ENCODE measurements at places on chromosomes 13 and 19. TPM values are rescaled to one million over a fixed set of nuclear protein-coding genes. Genes with fewer than 3 reads are reported as not detected.

DNA sequence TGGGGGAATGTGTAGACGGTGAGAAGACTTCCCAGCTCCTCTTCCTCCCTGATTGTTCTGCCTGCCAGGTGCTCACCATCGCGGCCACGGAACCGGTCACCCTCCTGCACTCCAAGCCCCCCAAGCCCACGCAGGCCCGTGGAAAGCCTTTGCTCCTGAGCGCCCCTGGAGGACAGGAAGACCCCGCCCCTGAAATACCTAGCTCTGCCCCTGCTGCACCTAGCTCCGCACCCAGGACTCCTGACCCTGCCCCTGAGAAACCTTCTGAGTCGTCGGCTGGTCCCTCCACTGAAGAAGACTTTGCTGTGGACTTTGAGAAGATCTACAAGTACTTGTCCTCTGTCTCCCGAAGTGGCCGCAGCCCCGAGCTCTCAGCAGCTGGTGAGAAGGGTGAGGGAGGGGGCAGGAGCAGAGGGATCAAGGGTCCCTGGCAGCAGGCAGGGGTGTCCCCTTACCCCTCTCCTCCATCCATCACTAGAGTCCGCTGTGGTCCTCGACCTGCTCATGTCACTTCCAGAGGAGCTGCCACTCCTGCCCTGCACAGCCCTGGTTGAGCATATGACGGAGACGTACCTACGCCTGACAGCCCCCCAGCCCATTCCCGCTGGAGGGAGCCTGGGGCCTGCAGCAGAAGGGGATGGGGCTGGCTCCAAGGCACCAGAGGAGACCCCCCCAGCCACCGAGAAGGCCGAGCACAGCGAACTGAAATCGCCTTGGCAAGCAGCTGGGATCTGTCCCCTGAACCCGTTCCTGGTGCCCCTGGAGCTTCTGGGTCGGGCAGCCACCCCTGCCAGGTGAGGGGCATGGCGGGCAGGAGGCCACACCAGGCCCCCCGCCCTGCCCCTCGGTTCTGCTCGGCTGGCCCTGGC, 2.1 kb downstream of the SNAPC2 start:
- H3K36me3 ChIP-seq: peaks cover 4% of the 10 kb centered on the region
- peaks cover 9% of the 10 kb centered on the region for H3K27me3 ChIP-seq
- H3K4me1 ChIP-seq: peaks cover 14% of the 10 kb centered on the region
- no peak for DNase-seq

DNA sequence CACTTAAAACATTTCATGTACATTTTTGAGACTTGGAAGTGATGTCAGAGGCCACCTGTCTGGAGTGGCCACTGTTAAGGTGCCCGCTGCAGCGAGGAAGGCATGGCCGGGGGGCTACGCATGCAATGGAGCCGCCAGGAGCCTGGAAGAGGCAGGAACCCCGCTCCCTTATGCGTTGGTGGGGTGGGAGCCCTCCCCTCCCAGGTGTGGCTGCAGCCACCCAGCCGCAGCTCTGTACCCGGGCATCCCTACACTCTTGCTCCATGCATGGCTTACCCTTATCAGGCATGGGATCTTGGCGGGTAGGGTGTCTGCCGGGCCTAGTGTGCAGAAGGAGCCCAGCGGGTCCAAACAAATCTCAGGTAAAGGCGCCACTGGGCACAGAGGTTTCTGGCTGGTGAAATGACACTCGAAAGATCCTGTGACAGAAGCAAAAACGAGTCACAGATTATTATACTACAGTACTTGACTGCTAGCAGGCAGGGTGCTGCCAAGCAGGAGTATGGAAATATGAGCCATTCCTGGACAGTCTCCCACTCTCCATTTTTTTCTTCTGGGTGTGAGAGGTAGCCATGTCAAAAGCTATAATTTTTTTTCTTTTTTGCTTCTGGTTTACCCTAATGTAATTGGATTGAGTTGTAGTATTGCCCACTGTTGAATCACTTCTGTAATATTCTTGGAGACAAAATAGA, 1606.3 kb upstream of the MIR17HG start:
- H3K27me3 ChIP-seq: no peaks in the 10 kb centered on the region
- DNase-seq: no peak
- no peaks in the 10 kb centered on the region for H3K36me3 ChIP-seq
- no peak overlapping the region for H3K27ac ChIP-seq

DNA sequence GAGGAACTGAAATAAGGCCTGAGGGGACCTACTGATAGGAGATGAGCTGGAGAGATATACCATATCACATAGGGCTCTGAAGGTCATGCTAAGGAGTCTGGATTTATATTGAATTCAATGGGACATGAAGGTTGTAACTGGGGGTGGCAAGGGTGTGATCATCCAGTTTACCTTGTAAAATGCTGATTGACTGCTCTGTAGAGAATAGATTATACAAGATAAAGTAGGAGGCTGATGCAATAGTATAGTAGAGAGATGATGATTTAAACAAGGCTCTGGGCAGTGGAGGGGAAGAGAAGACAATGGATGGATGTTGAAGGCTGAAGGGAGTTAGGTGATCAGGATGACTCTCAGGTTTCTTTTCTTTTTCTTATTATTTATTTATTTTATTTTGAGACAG, 18.0 kb upstream of the PAN3 start:
- no peak for DNase-seq
- no peak overlapping the region for H3K4me3 ChIP-seq
- H3K36me3 ChIP-seq: no peaks in the 10 kb centered on the region
- no peaks in the 10 kb centered on the region for H3K4me1 ChIP-seq

DNA sequence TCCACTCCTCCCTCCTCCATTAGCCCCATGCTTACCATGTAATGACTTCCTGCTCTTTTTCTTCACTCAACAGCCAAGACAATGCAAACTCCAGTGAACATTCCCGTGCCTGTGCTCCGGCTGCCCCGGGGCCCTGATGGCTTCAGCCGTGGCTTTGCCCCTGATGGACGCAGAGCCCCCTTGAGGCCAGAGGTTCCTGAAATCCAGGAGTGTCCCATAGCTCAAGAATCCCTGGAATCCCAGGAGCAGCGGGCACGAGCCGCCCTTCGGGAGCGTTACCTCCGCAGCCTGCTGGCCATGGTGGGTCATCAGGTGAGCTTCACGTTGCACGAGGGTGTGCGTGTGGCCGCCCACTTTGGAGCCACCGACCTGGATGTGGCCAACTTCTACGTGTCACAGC, 2.9 kb upstream of the PPP1R37 start:
- no peak overlapping the region for H3K27ac ChIP-seq
- no peak for DNase-seq
- no peaks in the 10 kb centered on the region for H3K27me3 ChIP-seq
- peaks cover 23% of the 10 kb centered on the region for H3K4me1 ChIP-seq
- no peak overlapping the region for H3K4me3 ChIP-seq

DNA sequence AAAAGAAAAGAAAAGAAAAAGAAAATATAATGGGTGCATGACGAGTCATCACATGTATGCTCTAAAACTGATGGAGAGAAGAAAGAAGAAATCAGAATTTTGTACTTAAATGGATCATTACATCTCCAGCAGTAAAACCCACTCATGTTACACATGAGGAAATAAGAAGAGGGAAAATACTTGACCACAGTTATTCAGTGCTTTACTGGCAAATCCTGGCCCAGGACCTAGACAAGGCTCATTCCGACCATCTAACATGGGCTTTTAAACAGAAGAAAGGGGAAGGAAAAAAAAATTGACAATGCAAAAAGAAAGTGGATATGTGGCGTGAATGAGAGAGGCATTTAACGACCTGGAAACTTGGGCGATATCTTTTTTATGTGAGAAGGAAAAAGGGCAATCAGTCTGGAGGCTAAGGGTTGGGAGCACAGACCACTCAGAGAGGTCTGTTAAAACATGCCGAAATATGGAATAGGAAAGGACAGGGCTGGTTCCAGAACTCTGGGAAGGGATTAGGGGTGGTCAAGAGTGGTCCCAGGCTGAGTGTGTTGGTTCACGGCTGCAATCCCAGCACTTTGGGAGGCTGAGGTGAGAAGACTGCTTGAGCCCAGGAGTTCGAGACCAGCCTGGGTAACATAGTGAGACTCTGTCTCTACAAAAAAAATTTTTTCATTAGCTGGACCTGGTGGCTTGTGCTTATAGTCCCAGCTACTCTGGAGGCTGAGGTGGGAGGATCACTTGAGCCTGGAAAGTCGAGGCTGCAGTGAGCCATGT, 1.6 kb downstream of the SIGLECL1 start:
- DNase-seq: no peak
- no peaks in the 10 kb centered on the region for H3K36me3 ChIP-seq
- H3K27me3 ChIP-seq: no peaks in the 10 kb centered on the region
- H3K27ac ChIP-seq: no peak overlapping the region

- H3K4me1 ChIP-seq: no peaks in the 10 kb centered on the region
- no peaks in the 10 kb centered on the region for H3K36me3 ChIP-seq
- H3K27ac ChIP-seq: no peak overlapping the region
Observed at GRCh38 chr19:41689993-41690800, 2.1 kb upstream of the CEACAM7 start.

GRCh38 chr13:21674490-21675009, 3.7 kb downstream of the FGF9 start:
- H3K27me3 ChIP-seq: peaks cover 44% of the 10 kb centered on the region
- no peaks in the 10 kb centered on the region for H3K36me3 ChIP-seq
- peaks cover 17% of the 10 kb centered on the region for H3K4me1 ChIP-seq
- peak overlapping the region; percentile 50 for H3K4me3 ChIP-seq
- no peak for DNase-seq
- no peak overlapping the region for H3K27ac ChIP-seq

DNA sequence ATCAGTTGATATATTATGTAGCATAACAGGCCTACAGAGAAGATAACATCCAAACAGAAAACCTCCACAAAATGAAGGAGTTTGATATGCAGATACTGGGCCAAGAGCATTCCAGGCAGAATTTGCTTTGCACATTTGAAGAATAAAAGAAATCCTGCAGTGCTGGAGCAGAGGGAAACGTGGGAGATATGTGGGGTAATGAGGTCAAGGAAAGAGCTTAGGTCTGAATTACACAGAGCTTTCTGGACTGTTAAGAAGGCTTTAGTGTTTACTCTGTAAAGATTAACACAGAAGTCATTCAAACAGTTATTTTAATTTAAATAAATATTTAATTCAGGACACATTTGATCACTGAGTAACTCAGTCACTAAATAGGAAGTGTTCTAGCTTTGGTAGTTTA, 692.7 kb downstream of the PCDH9 start:
- no peak overlapping the region for H3K27ac ChIP-seq
- no peak for DNase-seq
- no peaks in the 10 kb centered on the region for H3K27me3 ChIP-seq
- H3K36me3 ChIP-seq: no peaks in the 10 kb centered on the region

DNA sequence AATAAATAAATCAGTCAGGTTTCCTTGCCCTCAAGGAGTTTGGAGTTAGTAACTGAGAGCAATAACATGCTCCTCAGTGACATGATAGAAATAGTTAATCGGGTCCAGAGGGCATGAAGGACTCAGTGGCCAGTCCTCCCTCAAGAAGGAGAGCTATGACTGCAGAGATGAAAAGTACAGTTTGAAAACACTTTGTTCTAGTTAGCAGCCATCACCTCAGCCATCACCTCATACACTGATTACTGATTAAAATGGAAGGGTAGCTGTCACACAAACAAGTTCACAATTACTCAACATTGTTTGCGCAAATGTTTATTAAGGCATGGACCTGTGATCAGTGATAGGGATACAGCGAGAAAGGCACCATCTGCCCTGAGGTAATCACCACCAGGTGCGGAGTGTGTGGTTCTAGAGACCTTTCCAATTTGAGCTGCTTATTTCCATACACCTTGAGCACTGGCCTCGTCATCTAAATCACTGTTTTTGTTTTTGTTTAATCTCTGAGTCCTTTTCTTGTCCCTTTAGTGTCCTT, 85.3 kb upstream of the RAP2A start:
- no peak overlapping the region for H3K27ac ChIP-seq
- H3K4me3 ChIP-seq: no peak overlapping the region
- H3K36me3 ChIP-seq: peaks cover 8% of the 10 kb centered on the region
- no peaks in the 10 kb centered on the region for H3K4me1 ChIP-seq
- DNase-seq: no peak

GRCh38 chr19:38078302-38078930, 145.6 kb downstream of the DPF1 start:
- no peaks in the 10 kb centered on the region for H3K36me3 ChIP-seq
- no peak overlapping the region for H3K4me3 ChIP-seq

DNA sequence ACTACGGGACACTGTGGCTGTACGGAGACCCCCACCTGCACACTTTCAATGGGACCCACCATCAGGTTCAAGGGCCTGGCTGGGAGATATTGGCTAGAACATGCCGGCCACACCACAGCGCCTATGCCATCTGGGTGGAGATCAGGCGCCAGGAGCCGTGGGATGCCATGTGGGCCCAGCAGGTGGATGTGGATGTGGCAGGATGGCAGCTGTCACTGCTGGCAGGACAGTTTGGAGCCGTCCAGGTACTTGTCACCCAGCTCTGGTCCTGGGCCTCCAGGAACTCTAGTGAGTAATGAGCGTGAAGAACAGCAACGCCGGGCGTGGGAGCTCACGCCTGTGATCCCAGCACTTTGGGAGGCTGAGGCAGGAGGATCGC, 15.7 kb upstream of the FXYD3 start:
- no peak overlapping the region for H3K4me3 ChIP-seq
- H3K36me3 ChIP-seq: no peaks in the 10 kb centered on the region
- peaks cover 28% of the 10 kb centered on the region for H3K4me1 ChIP-seq
- no peaks in the 10 kb centered on the region for H3K27me3 ChIP-seq

- no peak overlapping the region for H3K4me3 ChIP-seq
- no peak overlapping the region for H3K27ac ChIP-seq
- no peaks in the 10 kb centered on the region for H3K27me3 ChIP-seq
- no peak for DNase-seq
- no peaks in the 10 kb centered on the region for H3K4me1 ChIP-seq
Observed at GRCh38 chr13:111917086-111917485, 149.9 kb upstream of the SOX1 start.

- no peaks in the 10 kb centered on the region for H3K4me1 ChIP-seq
- no peaks in the 10 kb centered on the region for H3K27me3 ChIP-seq
- no peak overlapping the region for H3K27ac ChIP-seq
Observed at GRCh38 chr13:25345576-25345975, 26.2 kb upstream of the ATP8A2 start.

GRCh38 chr19:28701491-28701890, 511.5 kb downstream of the UQCRFS1 start:
- H3K4me1 ChIP-seq: peaks cover 3% of the 10 kb centered on the region
- no peak for DNase-seq
- no peak overlapping the region for H3K4me3 ChIP-seq

GRCh38 chr19:45115809-45116615, 23.0 kb downstream of the PPP1R37 start:
- H3K4me3 ChIP-seq: no peak overlapping the region
- no peaks in the 10 kb centered on the region for H3K4me1 ChIP-seq
- H3K27me3 ChIP-seq: no peaks in the 10 kb centered on the region
- no peaks in the 10 kb centered on the region for H3K36me3 ChIP-seq
- H3K27ac ChIP-seq: no peak overlapping the region
- DNase-seq: no peak

Gene LILRA1
- polyA plus RNA-seq: not detected

Gene LRRC8E
- polyA plus RNA-seq: 11.5 TPM

Gene NLRP5
- not detected for polyA plus RNA-seq

Gene PGLYRP1
- polyA plus RNA-seq: not detected

Gene KLF1
- not detected for polyA plus RNA-seq

Gene ZNF837
- 0.39 TPM for polyA plus RNA-seq

Gene SERP2
- polyA plus RNA-seq: 0.88 TPM

Gene SUGP2
- 57.9 TPM for polyA plus RNA-seq

Gene PSG6
- polyA plus RNA-seq: 0.40 TPM

Gene S1PR4
- 0.14 TPM for polyA plus RNA-seq

Gene RAB8A
- 116 TPM for polyA plus RNA-seq

Data from keratinocyte (primary cell).